DMS 273 treated with DMSO at 0.1 percent for 48 hours (cell line): ENCODE measurements at places on chromosomes 3 and 15.

DNA sequence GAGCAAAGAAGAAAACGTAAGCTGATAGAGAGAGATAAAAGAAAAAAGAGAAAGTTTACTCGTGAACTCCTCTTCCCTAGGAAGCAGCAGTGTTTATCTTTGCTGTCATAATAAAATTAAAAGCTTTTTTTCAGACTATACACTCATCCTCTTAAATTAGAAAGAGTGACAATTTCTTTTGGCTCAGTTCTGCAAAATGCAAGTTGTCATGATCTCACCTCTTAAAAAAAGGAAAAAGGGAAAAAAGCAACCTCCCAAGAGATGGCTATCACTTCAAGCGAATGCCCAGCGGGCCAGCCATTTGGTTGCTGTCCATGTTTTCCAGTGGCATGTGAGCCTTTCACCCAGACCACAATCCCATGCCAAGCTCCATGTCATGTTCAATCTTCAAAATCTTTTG, 7.0 kb upstream of the THBS1 start:
- DNase-seq, result no peak

GRCh38 chr3:108125550-108126071, 34.8 kb upstream of the CD47 start:
- no peak for DNase-seq

DNA sequence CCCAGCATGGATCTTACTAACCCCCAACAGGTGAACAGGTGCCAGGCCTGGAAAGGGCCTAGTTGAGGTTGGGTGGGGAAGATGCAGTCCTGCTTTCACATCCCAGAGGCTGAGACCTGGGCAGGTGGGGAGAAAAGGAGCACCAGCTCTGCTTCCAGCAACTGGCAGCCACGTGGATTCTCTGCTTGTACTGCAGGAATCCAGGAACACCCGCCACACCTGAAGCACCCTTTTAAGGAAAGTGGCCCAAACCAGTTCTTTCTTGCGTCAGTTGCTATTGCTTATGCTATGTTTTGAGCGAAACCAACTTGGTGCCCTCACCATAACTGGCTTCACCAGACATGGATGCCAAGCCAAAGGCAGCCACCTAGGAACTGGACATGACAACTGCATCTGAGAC, 28.1 kb upstream of the NEO1 start:
- DNase-seq, result no peak

GRCh38 chr15:64137226-64137833, 14.2 kb upstream of the SNX22 start:
- DNase-seq, result no peak

DNA sequence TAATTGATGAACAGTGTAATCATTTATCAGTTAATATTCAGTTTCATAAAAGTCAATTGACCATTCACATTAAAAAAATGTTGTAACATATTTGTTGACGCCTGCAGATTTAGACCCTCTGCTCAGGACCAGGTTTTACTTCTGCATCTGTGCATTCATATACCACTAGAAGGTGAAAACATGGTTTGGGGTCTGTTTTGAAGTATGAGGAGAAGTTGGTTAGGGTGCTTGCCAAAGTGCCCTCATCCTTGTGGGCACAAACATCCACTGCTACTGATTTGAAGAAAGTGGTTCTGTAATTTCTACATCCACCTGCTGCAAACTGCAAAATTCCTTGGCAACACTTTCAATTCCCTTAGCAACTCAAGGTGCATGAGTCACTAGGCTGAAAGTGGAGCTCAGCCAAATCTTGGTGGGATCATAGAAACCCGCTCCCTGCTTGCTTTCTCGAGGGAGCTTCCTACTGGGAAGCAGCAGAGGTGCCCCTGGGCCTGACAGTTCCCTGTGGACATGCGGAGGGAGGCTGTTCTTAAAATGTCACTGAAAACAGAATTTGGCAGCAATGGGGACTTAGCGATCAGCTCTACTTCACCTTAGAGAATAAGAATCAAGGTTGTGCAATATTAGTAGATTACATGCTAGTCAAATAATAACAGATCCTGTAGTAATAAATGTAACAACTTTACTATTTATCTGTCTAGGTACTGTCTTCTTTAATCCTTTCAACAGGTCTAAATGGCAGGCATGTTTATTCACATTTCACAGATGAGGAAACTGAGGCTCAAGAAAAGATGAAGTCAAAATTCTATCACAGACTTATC, 301.0 kb upstream of the TBL1XR1 start:
- DNase-seq, result no peak
